Right ventricle myocardium superior (tissue), 1 donor: ENCODE measurements at places on chromosomes 7 and 10.

DNA sequence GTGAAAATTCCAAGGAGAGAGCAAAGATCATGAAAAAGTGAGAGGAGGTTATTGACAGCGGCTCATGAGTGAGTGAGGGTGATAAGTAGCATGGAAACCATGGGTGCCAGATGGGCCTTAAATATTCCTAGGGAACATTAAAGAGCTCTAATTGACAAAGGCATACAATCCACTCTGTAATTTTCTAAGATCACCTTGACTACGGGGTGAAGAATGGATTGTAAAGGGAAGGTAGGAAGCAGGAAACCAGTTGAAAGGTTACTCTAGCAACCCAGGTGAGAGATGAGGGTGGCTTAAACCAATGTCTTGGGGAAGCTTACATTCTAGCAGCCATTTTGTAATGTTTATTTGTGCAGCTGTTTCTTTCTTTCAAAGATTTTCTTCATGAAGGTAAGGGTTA is 75.7 kb downstream of the RSU1 start:
- DNase-seq, result no peak

DNA sequence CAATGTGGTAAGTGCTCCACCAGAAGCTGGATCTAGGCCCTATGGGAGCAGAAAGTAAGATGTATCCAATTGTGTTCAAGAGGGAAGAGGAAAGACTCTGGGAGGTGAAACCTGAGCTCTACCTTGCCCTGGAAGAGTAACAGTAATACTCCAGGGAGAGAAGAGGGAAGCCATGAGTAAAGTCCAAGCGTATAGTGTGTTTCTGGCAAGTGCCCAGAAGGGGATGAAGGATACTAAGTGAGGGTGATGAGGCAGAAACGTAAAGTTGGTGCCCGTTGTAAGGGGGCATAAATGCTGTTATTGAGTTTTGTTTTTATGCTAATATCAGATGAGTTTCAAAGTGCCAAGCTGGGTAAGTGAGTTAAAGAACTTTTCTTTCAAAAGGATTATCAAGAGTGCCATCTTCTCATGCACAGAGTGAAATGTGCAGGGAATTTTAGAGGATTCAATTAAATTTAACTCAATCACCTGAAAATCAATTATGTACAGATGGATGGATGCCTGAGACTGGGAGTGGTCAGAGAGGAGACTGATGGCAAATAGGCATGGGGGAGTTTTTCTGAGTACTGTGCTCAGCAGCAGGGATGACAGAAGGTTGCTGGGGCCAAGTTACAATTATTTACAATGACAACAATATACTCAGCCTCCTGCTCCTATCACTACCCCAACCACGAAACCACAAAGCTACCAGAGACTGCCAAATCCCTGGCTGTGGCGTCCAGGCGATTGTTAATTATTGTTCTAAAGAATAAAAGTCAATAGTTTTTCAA is 123.3 kb upstream of the LAMB4 start:
- no peak for DNase-seq

DNA sequence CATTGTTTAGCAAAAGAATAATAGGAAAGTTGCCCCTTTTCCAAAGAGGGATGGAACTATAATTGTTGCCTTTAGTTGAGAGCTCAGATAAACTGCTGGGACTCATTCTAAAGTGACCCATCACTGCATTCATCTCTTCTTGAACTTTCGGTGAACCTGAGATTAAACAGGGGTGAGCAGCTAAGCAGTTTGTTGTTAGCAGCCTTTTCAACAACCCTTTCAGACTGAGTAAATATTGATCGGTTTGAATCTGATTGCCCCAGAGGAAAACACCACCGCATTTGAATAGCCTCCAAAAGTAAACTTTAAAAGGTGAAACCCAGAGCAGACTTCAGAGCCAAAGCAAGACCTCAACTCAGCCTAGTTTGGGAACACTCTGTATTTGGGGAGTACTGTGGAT is 4.7 kb downstream of the HOXA1 start:
- DNase-seq, result no peak

GRCh38 chr10:129683920-129684319 is 216.9 kb downstream of the MGMT start:
- DNase-seq, result no peak

GRCh38 chr10:47261556-47261955 is 38.4 kb upstream of the GDF10 start:
- no peak for DNase-seq
